ENCODE measurements at places on chromosomes 13 and 19.

- DNase-seq: no peak
Observed at GRCh38 chr13:60945396-60945795, 470.3 kb downstream of the PCDH20 start.

DNA sequence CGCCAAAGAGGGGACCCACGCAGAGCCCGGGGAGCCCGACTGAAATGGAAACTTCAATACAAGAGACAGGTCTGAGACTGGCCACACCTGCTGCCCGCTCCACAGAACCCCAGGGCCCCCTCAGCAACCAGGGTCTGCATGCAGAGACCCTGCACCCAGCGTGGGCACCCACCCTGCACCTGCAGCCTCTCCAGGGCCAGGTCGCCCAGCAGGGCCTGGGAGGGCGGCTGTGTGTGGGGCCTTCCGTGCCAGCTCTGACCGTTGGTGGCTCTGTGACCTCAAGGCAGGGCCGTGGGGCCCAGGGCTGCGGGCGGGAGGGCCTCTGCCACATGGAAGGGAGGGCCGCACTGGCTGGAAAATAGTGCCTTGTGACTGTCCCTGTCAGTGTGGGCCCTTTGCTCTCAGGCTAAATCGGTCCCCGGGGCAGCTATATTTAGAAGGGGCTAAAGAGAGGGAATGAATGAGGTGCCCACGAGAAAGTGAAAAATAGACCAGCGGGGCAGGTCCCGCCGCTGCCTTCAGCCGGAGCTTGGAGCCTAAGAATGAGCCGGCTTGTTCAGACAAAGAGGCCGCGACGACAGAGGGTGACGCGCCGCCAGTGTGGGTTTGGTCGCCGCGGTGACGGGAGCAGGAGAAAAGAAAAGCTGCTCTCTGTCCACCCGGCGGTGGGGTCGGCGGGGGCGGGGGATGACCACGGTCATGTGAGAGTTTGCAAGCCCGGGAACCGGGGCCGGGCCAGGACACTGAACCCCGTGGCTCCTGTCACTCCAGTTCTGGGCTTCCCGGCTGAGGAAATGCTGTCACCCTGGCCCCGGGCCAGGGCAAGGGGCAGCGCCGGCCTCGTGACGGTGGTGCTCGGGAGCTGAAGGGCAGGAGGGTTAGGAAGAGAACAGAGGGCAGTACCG lies 70.5 kb downstream of the GADD45B start:
- DNase-seq: peak; percentile 42

- DNase-seq: no peak
Observed at GRCh38 chr19:4113398-4114088, 10.4 kb downstream of the MAP2K2 start.

DNA sequence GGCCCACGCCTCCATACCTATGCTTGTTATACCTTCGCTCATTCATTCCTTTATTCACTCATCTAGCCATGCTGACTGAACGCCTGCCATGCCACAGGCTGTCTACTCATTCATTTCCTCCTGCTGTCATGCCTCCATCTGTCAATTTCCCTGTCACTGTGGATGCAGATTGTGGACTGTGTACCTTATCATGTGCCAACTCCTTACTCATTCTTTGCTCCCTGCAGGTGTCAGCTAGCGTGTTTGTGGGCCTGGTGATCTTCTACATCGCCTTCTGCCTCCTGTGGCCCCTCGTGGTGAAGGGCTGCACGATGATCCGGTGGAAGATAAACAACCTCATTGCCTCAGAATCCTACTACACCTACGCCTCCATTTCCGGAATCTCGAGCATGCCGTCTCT lies 4.1 kb upstream of the PSMD8 start:
- no peak for DNase-seq

- DNase-seq: no peak
Observed at GRCh38 chr19:11563532-11563931, 4.5 kb upstream of the ELOF1 start.

DNA sequence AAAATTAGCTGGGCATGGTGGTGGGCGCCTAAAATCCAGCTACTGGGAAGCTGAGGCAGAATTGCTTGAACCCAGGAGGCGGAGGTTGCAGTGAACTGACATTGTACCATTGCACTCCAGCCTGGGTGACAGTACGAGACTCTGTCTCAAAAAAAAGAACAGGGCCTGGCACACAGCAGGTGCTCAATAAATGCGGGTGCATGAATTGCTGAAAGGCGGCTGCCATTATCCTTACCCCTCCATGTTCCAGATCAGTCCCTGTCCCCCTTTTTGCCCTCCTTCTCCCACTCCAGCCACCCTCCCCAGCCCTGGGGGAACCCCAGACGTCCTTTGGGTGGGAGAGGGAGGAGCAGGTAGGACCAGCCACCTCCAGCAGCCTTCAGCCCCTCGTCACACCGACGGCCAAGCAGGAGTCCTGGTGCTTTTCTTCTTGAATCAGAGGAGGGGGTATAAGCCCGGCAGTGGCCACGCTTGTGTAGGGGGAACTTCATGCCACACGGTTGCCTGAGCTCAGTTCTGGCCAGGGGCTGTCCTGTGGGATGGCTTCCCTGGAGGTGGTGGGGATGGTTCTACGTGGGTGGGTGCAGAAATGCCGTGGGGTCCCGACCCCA lies 20.4 kb upstream of the NFIC start:
- DNase-seq: no peak

DNA sequence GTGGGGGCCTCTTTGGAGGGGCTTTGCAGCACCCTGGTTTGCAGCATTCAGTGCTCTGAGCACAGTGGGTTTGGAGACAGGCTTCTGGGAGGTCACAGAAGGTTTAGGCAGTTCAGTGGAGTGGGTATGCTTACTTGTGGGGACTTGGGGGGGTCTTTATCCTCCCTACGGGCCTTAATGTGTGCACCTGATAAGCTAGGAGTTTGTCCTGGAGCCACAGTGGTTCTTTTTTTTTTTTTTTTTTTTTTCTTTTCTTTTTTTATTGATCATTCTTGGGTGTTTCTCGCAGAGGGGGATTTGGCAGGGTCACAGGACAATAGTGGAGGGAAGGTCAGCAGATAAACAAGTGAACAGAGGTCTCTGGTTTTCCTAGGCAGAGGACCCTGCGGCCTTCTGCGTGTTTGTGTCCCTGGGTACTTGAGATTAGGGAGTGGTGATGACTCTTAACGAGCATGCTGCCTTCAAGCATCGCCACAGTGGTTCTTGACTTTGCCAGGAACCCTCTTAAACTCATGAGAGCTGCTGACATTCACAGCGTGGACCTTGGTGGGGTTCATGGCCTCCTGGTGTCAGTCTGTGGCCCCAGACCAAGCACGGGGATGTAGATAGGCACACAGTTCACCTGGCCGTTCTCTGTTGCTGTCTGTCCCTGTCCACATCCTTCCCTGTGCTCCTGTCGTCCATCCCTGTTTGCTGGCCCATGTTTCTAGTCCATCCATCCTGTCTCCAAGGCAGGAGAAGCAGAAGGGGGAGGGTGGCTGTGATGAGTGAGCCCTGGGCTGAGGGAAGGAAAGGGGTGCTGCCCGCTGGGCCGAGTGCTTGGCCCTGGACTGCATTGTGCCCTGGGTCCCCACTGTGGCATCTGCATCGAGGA lies 2.7 kb downstream of the EGLN2 start:
- DNase-seq: no peak

- DNase-seq: no peak
Observed at GRCh38 chr13:47372751-47373150, 475.9 kb upstream of the HTR2A start.

DNA sequence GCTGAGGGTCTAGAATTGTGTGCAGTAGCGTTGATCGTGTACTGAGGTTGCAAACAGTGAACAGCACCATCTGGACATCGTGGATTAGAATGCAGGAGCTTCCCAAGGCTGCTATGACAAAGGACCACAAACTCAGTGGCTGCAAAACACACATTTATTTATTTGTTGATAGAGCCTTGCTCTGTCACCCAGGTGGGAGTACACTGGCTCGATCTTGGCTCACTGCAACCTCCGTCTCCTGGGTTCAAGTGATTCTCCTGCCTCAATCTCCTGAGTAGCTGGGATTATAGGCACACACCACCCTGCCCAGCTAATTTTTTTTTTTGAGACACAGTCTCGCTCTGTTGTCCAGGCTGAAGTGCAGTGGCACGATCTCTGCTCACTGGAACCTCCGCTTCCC lies 2.3 kb upstream of the UHRF1 start:
- no peak for DNase-seq

- no peak for DNase-seq
Observed at GRCh38 chr13:98480915-98481877, 95.7 kb downstream of the STK24 start.

GRCh38 chr13:45915686-45916439 lies 64.3 kb upstream of the SIAH3 start:
- no peak for DNase-seq

GRCh38 chr13:30675717-30676116 lies 58.0 kb downstream of the USPL1 start:
- DNase-seq: no peak

GRCh38 chr19:30864391-30865215 lies 484.6 kb downstream of the TSHZ3 start:
- DNase-seq: no peak

- DNase-seq: no peak
Observed at GRCh38 chr13:103716718-103717117, 650.5 kb upstream of the SLC10A2 start.

GRCh38 chr13:38166116-38166515 lies 183.5 kb upstream of the UFM1 start:
- no peak for DNase-seq

GRCh38 chr13:97459215-97459777 lies 25.3 kb downstream of the RAP2A start:
- no peak for DNase-seq

- DNase-seq: no peak
Observed at GRCh38 chr19:44753932-44754749, 5.6 kb downstream of the BCL3 start.

GRCh38 chr19:5850743-5851293 lies 431 bp downstream of the FUT3 start:
- no peak for DNase-seq

DNA sequence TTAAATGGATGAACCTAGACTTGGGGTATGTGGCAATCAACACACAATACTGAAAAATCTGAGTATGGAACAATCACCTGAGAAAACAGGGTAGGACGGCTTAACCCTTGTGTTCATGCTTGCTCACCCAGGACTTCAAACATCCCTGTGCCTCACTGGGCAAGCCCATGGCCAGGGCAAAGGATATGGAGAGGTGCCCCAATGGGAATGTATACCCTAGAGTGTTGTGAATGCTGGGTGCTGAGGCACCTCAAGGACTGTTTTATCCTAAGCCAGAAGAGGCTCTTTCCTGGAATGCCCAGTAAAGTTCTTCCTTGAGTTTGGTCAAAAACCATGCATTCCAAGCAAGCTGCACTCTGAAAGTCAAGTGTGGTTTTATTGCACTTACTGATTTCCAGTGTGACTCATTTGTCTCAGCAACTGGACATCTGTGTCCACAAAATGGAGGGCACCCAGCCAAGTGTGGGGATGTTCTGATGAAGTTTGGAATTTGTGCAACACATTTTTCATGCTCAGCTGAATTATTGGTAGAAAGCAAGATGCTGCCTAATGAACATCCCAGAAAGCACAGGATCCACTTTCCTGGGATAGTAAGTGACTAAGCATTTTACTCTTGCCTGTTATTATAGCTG lies 531.3 kb downstream of the RFC3 start:
- DNase-seq: no peak

GRCh38 chr19:5624741-5625278 lies 1.9 kb downstream of the SAFB start:
- DNase-seq: no peak

- DNase-seq: peak; percentile 24
Observed at GRCh38 chr13:21998279-21998990, 327.6 kb downstream of the FGF9 start.

DNA sequence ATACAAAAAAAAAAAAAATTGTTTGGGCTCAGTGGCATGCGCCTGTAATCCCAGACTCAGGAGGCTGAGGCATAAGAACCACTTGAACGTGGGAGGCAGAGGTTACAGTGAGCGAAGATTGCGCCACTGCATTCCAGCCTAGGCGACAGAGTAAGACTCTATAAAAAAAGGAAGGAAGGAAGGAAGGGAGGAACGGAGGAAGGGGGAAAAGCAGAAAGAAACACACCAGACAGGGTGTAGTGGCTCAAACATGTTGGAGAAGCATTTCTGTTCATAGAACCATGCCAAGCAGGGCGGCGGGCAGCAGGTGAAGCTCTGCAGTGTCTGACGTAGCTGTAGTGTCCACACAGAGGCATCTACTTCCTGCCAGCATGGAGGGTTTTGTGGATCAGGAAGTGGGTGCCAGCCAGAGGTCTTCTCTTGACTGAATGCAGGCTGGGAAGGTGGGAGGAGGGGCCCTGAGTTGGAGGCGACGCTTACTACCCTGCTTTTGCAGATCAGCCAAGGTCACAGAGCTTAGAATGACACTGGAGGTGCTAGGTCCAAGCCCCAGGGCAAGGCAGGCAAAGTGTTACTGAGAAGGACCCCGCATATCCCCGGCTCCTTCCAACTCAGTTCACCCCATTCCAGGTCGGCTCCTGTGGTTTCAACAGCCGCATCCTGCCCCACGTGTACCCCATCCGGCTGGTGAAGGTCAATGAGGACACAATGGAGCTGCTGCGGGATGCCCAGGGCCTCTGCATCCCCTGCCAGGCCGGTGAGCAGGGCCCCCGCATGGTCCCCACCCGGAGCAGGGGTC lies 11.6 kb upstream of the PGLS start:
- DNase-seq: peak; percentile 55

GRCh38 chr19:40365613-40366401 lies 17.3 kb downstream of the PLD3 start:
- no peak for DNase-seq

- no peak for DNase-seq
Observed at GRCh38 chr19:19687090-19687489, 18.5 kb downstream of the ZNF101 start.

- DNase-seq: no peak
Observed at GRCh38 chr13:52454459-52454819, 839 bp upstream of the CKAP2 start.

- no peak for DNase-seq
Observed at GRCh38 chr13:106318941-106319411, 216.5 kb downstream of the EFNB2 start.

GRCh38 chr13:29654843-29655547 lies 59.5 kb upstream of the SLC7A1 start:
- DNase-seq: no peak

DNA sequence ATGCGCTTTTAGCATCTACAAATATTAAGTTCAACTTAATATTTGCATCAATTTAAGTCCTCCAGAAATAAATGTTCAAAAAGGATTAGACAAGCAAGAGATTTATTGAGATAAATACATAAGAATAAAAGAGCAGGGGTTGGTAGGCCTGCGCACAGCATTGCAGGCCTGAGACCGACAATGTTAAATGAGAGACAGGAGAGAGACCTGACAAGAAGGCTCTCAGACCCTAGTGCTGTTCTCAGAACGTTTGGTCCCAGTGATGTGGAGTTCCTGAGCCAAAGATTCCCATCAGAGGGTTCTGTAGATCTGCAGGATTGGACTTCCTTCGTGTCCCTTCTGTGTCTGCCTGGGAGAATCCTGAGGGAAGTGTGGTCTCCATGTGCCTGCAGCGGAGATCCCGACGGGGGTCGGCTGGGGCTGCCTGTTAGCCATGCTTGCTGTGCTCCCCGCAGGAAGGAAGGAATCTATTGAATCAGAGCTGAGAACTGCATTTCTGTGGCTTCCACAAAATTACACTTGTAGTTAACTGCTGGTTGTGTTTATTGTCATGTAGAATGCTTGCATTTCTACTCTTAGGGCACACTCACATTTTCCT lies 369.9 kb upstream of the SLC10A2 start:
- no peak for DNase-seq

GRCh38 chr13:21537105-21537504 lies 66.9 kb downstream of the MICU2 start:
- no peak for DNase-seq

All from Caco-2 (cell line).